ENCODE measurements at places on chromosomes 11 and 22.

DNA sequence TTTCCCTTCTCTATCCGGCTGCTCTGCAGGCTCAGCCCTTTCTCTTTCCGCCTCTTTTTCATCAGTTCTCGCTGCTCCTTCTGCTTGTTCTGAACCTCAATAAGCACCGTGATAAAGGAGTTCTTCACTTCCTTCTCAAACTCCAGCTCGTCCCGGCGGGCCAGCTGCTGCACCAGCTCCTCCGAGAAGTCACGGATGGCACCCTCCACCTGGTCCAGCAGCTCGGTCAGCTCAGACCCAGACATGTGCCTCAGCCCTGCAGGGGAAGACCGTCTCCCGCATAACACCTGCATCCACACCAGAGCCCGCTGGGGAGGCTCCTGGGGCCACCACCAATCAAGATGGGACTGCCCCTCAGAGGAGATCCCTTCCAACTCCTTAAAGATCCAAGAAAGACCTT lies 40.2 kb downstream of the FEZ1 start:
- no peak for DNase-seq

DNA sequence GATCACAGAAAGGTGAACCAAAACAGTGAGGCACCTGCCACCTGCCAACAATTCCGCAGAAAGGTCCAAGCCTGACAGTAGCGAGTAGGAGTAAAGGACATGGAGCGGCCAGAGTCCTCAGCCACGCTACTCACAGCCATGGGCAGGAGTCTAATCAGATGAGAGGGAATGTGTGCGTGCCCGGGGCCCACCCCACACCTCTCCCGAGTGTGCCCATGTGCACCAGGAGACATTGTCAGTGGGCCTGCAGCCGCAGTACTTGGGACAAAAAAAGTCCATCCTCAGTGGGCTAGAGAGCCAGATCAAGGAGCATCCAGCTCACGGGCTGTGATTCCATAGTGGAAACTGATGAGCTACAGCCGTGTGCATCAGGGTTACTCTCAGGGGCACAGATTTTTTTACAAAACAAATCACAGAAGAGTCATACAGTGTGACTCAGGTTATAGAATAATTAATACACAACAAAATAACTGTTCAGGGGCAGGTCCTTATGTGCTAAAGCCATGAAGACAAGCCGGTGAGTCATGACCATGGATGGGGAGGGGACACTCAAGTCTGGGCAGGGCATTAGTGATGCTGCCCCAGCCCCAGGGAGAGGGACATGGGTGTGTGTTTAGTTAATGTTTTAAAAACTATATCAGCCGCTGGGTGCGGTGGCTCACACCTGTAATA lies 12.0 kb downstream of the SART1 start:
- DNase-seq, result no peak

- DNase-seq, result no peak
Observed at GRCh38 chr22:49880281-49880680, 26.6 kb downstream of the ZBED4 start.

DNA sequence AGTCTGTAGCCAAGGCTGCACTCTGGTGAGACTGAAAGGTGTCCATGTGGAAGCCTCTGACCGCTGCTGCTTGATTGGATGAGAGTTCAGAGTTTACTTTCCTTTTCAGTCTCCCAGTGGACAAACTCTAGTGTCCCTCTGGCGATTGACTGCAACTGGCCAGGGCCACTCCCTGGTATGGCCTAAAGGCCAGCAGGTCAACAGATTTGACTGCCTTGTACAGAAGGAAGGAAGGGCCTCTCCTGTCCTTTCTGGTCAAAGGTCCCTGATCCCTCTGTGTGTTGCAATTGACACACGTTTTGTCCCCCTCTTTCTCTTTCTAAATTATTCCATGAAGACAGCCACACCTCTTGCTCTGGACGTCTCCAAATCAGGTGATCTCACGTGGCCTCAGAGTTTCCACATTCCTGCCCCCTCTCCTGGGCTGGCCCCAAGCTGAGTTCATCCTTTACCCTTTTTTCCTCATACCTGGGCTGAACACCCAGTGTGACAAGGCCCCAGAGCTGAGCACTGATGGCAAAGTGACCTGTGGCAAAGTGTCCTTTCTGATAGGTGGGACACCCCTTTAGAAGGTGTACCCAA lies 18.7 kb upstream of the FBLN1 start:
- no peak for DNase-seq

- DNase-seq, result no peak
Observed at GRCh38 chr11:73866095-73866579, 10.5 kb downstream of the COA4 start.

- no peak for DNase-seq
Observed at GRCh38 chr11:97123237-97123636, 733.4 kb downstream of the JRKL start.

- no peak for DNase-seq
Observed at GRCh38 chr22:17797721-17798559, 23.7 kb upstream of the BID start.

GRCh38 chr11:2451336-2451735 lies 6.5 kb downstream of the KCNQ1 start:
- no peak for DNase-seq

GRCh38 chr11:35089666-35090065 lies 49.3 kb upstream of the CD44 start:
- DNase-seq, result no peak

GRCh38 chr11:70742553-70743291 lies 344.4 kb downstream of the CTTN start:
- DNase-seq, result no peak

- DNase-seq, result no peak
Observed at GRCh38 chr11:126824035-126824607, 176.4 kb downstream of the KIRREL3 start.

DNA sequence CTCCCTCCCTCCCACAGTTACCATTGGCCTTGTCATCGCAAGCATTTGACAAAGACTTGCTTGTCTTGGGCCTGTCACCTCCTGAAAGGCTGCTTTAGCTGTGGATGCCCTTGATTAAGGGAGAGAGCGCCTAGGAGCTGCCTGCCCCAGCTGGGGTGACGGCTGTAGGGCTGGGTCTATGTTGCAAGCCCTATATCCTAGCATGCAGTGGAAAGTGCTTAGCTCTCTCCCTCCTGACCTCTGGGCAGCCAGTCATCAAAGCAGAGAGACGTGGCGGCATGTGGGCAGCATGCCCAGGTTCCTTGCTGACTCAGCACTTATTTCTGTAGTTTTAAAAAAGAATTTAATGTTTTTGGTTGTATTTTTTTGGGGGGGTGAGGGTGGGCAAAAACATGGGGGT lies 75.9 kb downstream of the BARX2 start:
- DNase-seq, result no peak

GRCh38 chr11:125224391-125225021 lies 60.0 kb downstream of the PKNOX2 start:
- no peak for DNase-seq

- DNase-seq, result no peak
Observed at GRCh38 chr11:118374729-118375128, 15.3 kb downstream of the UBE4A start.

DNA sequence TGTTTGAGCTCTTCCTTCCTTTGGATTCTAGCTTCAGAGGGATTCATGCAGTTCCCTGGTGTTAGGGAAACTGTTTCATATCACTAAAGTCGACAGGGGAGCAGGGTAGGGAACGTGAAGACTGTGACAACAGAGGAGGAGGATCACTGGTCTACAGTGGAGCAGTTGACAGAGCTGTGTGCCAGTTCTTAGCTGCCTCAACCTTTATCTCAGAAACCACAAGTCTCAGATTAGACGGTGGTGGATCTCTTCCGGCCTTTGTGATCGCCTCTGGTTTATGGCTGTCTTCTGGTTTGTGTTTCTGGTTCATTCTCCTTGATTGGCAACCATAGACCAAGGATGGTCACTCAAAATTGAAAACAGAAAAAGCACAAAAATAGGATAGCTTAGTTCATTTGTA lies 538.9 kb upstream of the API5 start:
- DNase-seq, result no peak

- no peak for DNase-seq
Observed at GRCh38 chr22:36760786-36761185, 15.1 kb downstream of the IFT27 start.

GRCh38 chr22:49586244-49586748 lies 241.4 kb downstream of the BRD1 start:
- DNase-seq, result no peak

DNA sequence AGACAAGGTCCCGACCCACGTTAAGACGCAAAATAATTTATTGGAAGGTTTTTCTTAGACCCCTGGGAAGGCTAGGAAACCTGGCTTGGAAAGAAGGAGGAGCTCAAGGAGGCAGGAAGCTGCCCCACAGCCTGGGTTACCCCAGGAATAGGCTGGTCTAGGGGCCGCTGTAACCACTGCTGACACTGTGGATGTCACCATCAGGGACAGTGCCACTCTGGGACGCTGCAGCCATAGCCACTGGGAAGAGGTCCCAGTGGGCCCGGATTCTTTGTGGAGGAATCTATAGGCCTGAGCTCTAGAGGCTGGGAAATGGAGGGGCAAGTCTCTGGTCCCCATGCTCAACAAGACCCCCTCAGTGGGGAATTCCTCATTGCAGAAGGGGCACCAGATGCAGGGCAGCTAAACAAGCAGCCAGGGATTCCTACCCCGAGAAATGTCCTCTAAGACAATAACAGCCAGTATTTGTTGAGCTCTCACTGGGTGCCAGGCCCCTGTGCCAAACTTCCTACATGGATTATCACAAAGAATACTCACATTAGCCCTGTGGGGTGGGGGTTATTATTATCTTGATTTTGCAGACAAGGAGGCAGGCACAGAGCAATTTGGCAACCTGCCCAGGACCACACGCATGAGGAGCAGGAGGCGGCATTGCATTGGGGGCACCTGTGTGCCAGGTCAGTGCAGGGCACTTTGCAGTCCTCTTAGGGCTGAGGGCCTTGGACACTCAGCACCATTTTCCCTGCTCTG lies 19.5 kb upstream of the CHKA start:
- no peak for DNase-seq

GRCh38 chr11:86934582-86934900 lies 20.7 kb downstream of the FZD4 start:
- DNase-seq, result no peak

DNA sequence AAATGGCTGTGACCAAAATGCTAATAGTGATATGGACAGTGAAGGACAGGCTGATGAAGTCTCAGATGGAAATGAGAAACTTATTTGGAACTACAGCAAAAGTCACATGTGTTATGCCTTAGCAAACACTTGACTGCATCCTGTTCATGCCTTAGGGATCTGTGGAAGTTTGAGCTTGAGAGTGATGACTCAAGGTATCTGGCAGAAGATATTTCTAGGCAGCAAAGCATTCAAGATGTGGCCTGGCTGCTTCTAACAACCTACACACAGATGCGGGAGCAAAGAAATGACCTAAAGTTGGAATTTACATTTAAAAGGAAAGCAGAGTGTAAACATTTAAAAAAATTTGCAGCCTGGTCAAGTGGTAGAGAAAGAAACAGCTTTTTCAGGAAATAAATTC lies 28.1 kb upstream of the CD81 start:
- DNase-seq, result no peak

DNA sequence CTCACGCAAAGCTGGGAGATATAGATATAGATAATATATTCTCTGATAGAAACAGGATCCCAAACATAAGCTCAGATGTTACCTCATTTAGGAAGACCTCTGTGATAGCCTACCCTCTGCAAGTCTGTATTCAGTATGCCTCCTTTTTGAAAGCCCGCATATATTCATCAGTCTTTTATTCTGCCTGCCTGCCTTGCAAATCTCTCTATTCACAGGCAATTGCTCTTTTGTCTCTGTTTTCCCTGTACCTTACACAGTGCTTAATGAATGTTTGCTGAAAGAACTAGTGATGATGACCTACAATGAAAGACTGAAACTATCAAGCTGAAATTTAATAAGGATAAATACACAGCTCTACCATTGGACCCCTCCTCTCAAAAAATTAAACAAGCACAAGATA lies 18.4 kb downstream of the DEUP1 start:
- no peak for DNase-seq

DNA sequence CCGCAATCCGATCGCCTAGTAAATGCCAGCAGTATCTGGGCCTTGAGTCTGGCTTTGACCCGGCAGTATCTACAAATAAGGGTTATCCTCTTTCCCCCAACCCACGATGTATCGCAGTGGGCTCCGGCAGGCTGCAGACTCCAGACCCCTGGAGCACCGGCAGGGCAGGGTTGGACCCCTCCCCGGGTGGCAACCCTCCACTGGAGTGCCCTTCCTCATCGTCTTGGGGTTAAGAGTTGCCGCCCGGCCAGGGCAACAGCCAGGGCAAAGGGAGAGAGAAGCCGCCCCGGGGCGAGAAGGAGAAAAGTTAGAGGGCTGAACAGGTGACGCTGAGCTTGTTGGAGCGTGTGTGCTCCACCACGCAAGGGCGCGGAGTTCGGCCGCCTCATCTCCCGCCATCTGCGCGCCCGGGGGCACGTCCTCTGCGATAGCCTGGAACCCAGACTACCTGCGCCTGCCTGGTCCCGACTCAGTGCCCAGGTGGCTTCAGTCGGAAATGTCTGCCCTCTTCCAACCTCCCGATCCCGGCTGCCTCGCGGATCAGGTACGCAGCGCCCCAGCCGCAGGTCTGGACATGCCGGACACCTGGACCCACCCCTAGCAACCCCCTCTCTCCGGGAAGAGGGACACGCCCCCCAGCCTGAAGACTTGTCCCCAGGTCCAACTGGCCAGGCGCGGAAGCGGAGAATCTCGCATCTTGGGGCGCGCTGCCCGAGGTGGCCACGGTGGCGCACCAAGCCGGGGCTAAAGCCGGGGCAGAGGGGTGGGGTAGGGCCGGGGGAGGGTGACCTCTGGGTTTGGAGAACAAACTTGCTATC lies 1.2 kb downstream of the DSCAML1 start:
- DNase-seq, result no peak

GRCh38 chr22:46362934-46363515 lies 27.5 kb downstream of the TRMU start:
- no peak for DNase-seq

DNA sequence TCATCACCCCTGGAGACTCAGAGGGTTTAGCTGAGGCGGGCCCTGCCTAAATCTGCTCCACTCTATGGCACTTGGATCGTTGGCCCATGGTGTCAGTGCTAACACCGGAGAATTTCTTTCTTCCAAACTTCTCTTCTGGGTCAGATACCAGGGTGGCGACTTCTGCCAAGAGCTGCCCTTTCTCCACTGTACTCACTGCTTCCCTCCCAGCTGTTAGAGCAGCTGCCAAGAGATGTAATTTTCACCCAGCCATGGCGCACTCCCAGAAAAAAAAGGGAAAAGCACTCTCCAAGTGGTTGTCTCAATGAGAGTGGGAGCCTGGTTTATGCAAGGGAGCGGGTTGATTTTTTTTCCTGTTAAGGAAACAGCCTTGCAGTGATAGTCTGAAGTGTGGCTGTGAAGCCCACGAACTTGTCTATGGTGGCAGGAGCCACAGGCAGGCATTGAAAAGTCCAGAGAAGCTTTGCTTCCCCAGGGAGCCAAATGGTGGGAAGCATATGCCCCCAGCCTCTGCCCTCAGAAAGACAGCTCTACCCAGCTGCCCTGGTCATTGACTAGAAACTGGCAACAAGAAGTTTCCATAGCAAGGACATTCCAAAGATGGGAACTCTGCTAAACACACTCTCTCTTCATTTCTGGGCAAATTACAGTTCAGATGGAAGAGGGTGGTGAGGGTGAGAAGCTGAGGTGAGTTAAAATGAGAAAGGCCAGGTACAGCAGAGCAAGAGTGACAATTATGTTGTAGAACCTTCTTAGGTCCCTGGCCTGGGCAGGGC lies 10.7 kb downstream of the PCSK7 start:
- DNase-seq, result no peak

- DNase-seq, result no peak
Observed at GRCh38 chr11:31131760-31132159, 237.8 kb downstream of the DCDC1 start.

Measured in fibroblast of skin of left quadriceps (primary cell).